Endothelial cell (in vitro differentiated cells): ENCODE measurements at places on chromosomes 3 and 15.

- DNase-seq, result no peak
Measured at GRCh38 chr3:3881050-3881449, 81.8 kb downstream of the LRRN1 start.

- no peak for DNase-seq
Measured at GRCh38 chr3:99842826-99843589, 25.3 kb downstream of the CMSS1 start.

DNA sequence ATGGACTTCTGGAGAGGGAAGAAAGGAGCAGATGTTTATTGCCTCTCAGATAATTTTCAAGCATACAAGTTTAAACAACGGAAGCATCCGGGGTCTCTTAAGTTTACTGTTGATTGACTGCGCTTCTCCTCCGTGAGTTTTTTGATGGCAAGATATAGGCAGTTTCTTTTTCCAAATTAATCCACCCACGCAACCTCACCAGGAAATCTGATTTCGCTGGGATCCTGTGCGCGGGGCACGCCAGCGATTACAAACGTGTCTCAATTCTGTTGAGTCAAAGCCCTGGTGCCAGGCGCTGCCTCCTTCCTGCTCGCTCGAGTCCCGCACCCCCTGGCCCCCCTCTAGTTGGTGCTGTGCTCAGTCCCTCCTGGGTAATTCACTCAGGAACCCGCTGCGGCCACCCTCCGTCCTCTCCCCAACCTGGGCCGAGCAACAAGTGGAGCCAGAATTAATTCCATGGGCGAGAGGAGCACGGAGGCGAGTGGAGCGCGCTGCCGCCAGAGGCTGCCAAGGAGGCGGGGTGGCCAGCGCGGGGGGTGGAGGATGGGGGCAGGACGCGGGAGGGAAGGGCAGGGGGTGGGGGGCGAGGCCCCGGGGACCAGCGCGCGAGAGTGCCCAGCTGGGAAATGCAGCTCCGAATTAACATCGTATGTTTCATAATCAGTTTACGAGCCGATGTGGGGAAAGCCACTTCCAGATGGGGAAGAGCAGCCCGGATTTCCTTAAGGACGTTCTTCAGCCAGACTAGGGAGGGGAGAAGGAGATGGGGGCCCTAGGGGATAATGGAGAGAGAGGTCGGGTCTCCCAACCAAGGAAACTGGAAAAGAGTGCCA, 6.0 kb downstream of the WNT5A start:
- peak; percentile 36 for DNase-seq

GRCh38 chr3:179278932-179279693, 28.2 kb upstream of the KCNMB3 start:
- DNase-seq, result no peak

- DNase-seq, result no peak
Measured at GRCh38 chr3:7447197-7447769, 586.4 kb downstream of the GRM7 start.

- no peak for DNase-seq
Measured at GRCh38 chr15:52039925-52040781, 21.1 kb downstream of the MAPK6 start.

DNA sequence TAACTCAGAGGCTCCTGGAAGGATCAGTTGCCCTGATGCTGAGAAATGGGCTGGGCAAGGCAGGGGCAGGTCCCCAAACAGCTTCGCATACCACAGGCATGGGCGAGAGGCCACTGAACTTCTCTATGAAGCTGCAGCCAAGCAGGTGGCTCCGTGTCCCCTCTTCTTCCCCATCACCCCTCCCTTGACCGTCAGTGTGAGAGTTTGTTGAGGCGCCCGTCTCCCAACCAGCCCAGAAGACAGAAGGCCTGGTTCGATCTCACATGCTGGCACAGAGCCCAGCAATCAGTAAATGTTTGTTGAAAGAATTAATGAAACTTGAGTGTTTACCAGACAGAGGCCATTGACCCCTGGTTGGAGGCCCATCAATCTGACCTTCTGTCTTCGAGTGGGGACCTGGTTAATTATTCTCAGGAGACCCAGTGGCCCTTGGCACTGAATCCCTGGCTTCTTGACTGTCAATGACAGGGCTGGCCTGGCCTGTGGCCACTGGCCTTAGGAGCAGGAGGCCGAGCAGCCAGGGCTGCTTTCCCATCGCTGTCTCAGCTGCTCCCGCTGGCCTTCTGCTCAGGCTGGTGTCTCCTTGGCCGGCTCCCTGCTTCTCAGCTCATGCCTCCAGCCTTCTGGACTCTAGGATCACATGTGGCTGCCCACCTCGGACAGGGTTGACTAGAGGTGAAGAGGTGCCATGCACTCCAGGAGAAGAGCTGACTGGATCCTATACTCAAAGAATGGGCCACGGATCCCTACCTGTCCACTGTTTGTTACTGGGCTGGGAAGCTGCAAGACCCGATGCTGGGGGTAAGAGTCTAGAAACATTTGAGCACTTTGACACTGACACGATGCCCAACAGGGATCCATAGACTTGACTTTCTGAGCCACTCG, 113.4 kb downstream of the ASB7 start:
- no peak for DNase-seq

- peak; percentile 61 for DNase-seq
Measured at GRCh38 chr3:26622621-26623418, at the start of gene LRRC3B. LRRC3B (plus strand) TSS chr3:26622772; CDS start chr3:26709673, 86,901 bp downstream.

- DNase-seq, result no peak
Measured at GRCh38 chr15:34259566-34259965, 34.8 kb downstream of the EMC4 start.

GRCh38 chr3:72214066-72214951, 429.4 kb upstream of the PROK2 start:
- no peak for DNase-seq
